ENCODE measurements at places on chromosomes 7 and 10. TPM values are rescaled to one million over a fixed set of nuclear protein-coding genes. Genes with fewer than 3 reads are reported as not detected.

The ZNF736 gene
- total RNA-seq, result 90.2 TPM

The PHKG1 gene
- total RNA-seq, result 3.3 TPM

The LRRN3 gene
- total RNA-seq, result not detected

The MSRB2 gene
- total RNA-seq, result 17.6 TPM

The MOGAT3 gene
- not detected for total RNA-seq

The BEND7 gene
- not detected for total RNA-seq

The TMEM176A gene
- not detected for total RNA-seq

The EPO gene
- total RNA-seq, result not detected

The OR2A5 gene
- total RNA-seq, result not detected

The GRID1 gene
- 3.1 TPM for total RNA-seq

The FAM180A gene
- total RNA-seq, result not detected

The TMEM236 gene
- 0.06 TPM for total RNA-seq

The SAMD9L gene
- total RNA-seq, result 5.4 TPM

The CFAP70 gene
- 1.1 TPM for total RNA-seq

The IFIT1 gene
- not detected for total RNA-seq

The SUN3 gene
- total RNA-seq, result 2.7 TPM

The R3HCC1L gene
- total RNA-seq, result 38.8 TPM

The CAV2 gene
- total RNA-seq, result not detected

Data from OCI-LY7 (cell line).